Activated CD4-positive, alpha-beta memory T cell treated with anti-CD3 and anti-CD28 coated beads, Interleukin-2, amount 10 ng/mL, durations not matched to agents 7 days and 5 days (primary cell): ENCODE measurements at places on chromosomes 1 and 21.

GRCh38 chr1:156126043-156126629 lies 11.6 kb downstream of the LMNA start:
- DNase-seq, result peak; percentile 76

- DNase-seq, result no peak
These were observed 21.0 kb downstream of the SLC37A1 start for GRCh38 chr21:42534421-42535378.

DNA sequence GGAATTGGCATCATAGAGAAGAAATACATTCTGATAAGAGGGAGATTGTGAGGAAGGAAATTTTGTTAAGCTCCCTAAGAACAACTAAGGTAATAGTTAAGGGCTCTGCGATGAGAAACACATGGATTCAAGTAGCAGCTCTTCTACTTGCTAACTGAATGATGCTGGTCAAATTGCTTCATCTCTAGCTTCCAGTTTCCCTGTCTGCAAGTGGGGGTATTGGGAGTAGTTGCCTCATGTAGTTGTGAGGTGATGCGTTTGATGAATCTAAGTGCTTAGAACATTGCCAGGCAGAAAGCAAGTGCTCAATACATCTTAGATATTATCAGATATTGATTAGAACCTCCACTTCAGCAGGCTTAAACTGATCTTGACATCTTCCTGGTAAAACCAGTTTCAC lies 84.8 kb downstream of the CD58 start:
- DNase-seq, result no peak

DNA sequence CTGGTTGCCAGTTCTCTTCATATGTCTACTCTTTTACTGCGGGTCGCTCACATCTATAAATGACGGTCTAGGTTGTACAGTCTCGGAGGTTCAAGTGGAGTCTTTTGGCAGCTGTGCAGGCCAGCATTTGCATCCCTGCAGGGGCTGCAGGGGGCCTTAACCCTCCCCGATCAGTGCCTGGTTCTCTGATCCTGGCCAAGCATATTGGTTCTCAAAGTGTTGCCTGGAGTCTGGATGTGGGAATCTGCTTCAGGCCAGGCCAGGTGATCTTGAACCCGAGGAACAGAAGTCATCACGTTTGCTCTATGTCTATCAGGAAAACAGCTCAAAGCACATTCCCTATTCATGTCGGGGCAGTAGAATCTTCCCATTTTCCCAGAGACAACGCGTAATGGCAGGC lies 21.8 kb downstream of the B3GALT5 start:
- DNase-seq, result no peak

DNA sequence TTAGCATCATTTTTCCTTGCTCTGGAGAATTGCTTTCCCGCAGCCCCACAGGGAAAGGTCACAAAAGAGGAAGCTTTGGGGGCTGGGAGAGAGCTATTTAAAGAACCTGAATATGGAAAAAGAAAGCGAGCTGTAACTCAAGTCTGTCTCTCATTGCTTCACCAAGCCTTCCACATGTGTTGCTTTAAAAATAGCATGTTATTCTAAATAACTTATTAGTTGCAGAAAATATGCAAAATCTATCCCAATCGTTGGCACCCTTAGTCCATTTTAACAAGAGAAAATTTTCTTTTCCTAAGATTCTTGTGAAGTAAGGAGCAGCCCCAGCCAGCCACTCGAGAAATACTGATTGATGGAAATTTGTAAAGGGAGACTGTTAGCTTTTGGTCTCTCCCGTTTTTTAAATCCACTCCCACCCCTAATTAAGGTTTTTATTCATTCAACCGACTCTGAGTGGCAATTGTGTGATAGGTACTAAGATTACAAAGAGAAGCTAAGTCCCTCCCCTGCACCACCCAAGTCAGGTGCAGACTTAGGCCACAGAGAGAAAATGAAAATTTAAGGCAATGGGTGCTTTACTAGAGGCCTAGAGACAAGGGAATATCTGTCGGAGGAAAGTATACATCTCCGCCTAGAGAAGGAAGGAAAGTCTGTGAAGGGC lies 802 bp downstream of the CYP4X1 start:
- no peak for DNase-seq

DNA sequence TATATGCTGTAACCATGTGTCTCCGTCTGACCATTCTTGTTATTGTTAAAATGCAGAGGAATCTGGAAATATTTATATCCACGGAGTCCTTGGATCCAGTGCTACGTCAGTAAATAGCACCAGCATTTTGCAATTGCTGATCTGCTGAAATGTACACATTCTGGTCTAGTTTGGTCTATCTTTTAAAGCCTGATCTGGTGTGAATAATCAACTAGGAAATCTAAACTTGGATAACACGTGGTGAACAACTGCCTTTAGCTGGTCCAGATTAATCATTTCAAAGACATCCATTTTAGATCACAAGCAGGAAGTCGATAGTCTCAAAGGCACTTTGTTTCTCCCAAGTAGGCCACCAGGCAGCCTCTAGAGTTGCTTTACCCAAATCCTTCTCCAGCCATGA lies 32.6 kb downstream of the PDPN start:
- DNase-seq, result no peak
